GM23338 (cell line): ENCODE measurements at places on chromosomes 4 and X. TPM values are rescaled to one million over a fixed set of nuclear protein-coding genes. Genes with fewer than 3 reads are reported as not detected.
A peak's percentile ranks its signal among the peaks of the same experiment; 100 is the strongest.

DNA sequence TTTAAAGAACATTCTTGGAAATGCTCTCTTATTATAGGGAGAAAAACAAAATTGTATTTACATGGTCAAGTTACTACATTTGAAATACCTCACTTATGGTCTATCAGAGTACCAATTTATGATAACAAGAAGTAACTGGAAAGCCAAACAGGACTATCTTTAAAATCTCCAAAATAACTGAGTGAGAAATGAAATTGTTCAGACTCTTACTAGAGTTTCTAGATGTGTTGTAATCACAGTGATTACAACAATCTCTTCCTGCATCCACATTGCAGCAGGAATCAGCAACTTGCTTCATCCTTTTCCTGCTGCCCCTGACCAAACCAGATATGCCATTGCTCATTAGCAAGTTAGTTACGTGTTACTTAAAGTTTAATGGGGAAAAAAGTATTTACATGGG is 245.2 kb upstream of the SMIM31 start:
- no peaks in the 10 kb centered on the region for H3K27me3 ChIP-seq
- peaks cover 12% of the 10 kb centered on the region for H3K4me1 ChIP-seq
- DNase-seq = no peak
- H3K27ac ChIP-seq = no peak overlapping the region

Gene ARHGAP36
- total RNA-seq = 0.21 TPM in 1 of 2 replicates, not detected in the other

DNA sequence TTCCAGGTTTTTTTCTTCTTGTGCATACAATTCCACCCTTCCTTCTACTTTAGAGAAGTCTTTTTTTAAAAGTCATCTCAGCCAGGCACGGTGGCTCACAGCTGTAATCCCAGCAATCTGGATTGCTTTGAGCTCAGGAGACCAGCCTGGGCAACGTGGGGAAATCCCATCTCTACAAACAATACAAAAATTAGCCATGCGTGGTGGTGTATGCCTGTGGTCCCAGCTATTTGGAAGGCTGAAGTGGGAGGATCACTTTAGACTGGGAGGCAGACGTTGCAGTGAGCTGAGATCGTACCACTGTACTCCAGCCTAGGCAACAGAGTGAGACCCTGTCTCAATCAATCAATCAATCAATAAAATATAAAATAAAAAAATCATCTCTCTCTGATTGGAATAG is 14.8 kb downstream of the ELOVL6 start:
- no peak for DNase-seq
- H3K36me3 ChIP-seq = peaks cover 11% of the 10 kb centered on the region
- no peaks in the 10 kb centered on the region for H3K27me3 ChIP-seq
- H3K4me1 ChIP-seq = peaks cover 20% of the 10 kb centered on the region
- H3K4me3 ChIP-seq = no peak overlapping the region
- H3K27ac ChIP-seq = no peak overlapping the region

Gene PCYT1B
- 14.6 and 16.5 TPM in 2 replicates for total RNA-seq

DNA sequence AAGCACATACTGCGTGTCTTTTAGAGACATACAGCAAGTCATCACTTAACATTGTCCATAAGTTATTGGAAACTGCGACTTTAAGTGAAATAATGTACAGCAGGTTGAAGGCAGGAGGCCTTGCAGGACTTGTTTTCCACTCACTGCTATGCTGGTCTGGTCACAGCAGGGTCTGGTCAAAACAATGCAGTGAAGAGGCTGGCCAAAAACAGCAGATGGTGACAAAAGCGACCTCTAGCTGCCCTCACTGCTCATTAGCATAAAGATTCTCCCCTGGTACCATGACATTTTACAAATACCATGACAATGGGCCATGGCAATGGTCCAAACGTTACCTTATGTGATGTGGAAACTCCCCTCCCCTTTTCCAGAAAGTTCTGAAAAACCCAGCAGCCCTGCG is 1283.6 kb downstream of the FSTL5 start:
- no peaks in the 10 kb centered on the region for H3K36me3 ChIP-seq
- no peaks in the 10 kb centered on the region for H3K4me1 ChIP-seq
- H3K27ac ChIP-seq = no peak overlapping the region
- H3K27me3 ChIP-seq = no peaks in the 10 kb centered on the region
- no peak for DNase-seq
- no peak overlapping the region for H3K4me3 ChIP-seq

DNA sequence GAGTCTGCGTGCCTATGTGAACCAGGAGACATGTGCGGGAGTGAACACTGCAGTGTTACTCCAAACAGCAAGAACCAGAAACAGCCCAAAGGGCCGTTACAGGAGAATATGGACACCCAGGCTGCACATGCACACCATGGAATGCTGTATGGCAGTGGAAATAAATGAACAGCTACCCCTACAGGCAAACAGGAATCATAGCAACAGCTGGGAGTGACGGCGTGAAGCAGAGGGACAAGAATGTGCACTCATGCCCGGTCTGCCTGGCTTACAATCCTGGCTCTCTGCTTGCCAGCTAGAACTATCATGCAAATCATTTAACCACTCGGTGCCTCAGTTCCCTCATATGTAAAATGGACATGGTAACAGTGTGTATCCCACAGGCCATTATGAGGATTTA is 16.6 kb downstream of the GPKOW start:
- no peak overlapping the region for H3K27ac ChIP-seq
- H3K4me3 ChIP-seq = no peak overlapping the region
- no peaks in the 10 kb centered on the region for H3K4me1 ChIP-seq
- H3K36me3 ChIP-seq = no peaks in the 10 kb centered on the region

Gene SSX4B
- 0.19 TPM in 1 of 2 replicates, not detected in the other for total RNA-seq

GRCh38 chr4:155491336-155492120 is 114.8 kb upstream of the MAP9 start:
- DNase-seq = no peak
- H3K27ac ChIP-seq = no peak overlapping the region
- H3K4me3 ChIP-seq = no peak overlapping the region
- no peaks in the 10 kb centered on the region for H3K4me1 ChIP-seq
- no peaks in the 10 kb centered on the region for H3K36me3 ChIP-seq

DNA sequence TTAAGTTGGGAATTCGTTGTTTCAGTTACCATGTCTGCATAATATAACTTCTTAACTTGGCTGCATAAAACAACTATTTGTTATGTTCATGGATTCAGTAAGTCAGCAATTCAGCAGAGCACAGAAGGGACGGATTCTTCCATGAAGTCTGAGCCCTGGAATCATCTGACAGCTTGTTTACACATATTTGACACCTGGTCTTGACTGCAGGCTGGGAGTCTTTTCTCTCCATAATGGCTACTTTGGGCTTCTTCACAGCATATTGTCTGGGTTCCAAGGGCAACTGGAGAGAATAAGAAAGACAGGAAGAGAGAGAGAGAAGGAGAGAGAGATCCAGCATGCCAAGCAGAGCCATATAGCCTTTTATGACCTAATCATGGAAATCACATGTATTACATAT is 23.1 kb downstream of the CENPC start:
- H3K27ac ChIP-seq = no peak overlapping the region
- no peaks in the 10 kb centered on the region; the same call in 1 of the 2 replicates for H3K36me3 ChIP-seq
- DNase-seq = no peak

DNA sequence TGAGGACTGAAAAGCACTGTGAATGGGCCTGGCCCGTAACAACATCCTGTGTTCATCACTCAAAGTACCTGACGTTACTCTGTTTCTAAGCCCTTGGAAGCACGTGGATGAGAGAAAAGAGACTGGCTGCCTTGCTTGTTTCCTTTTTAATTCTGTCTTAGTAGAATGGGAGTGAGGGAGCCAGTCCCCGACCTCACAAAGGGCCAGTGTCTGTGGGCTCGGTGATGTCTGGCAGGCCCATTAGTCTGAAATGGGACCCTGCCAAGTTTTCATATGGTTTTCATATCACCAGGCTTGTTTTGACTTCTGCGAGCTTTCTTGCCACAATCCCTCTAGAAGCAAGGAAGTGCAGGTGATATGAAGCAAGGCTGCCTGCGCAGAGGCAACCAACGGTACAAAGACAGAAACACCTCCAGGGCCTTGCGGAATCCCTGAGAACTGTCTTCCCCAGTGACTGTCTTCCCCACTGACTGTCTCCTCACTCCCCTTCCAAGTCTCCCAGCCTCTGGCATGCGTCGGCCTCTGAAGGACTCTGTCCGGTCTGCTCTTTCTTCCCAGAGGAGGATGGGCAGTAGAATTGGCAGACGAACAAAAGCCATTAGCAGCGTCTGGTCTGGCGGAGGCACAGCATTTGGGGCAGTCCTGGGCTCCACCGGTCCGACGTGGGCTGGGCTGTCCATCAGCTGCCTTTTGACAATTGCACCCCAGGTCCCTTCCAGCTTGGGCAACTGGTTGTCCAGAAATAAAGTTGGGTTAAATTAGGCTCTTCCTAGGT is 20.2 kb upstream of the RASL11B start:
- no peak overlapping the region for H3K4me3 ChIP-seq
- H3K27ac ChIP-seq = no peak overlapping the region
- DNase-seq = no peak
- H3K36me3 ChIP-seq = no peaks in the 10 kb centered on the region
- H3K4me1 ChIP-seq = peaks cover 29% of the 10 kb centered on the region
- H3K27me3 ChIP-seq = no peaks in the 10 kb centered on the region

Gene FRG2
- total RNA-seq = not detected in 2 replicates

DNA sequence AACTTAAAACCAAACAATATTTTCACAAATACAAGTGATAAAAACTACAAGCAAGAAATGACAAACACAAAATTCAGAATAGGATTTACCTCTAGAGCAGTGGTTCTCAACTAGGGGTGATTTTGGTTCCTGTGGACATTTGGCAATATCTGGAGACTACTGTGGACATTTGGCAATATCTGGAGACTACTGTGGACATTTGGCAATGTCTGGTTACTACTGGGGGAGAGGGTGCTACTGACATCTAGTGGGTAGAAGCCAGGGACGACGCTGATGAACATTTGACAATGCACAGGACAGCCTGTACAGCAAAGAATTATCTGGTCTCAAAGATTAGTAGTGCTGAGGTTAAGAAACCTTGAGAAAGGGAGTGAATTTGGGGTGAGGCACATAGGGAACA is 169.8 kb downstream of the CLCN4 start:
- DNase-seq = no peak
- H3K36me3 ChIP-seq = no peaks in the 10 kb centered on the region
- H3K4me1 ChIP-seq = no peaks in the 10 kb centered on the region; the same call in 1 of the 2 replicates
- H3K27me3 ChIP-seq = no peaks in the 10 kb centered on the region

- no peak overlapping the region for H3K4me3 ChIP-seq
- no peak for DNase-seq
- H3K27ac ChIP-seq = no peak overlapping the region
Observed at GRCh38 chr4:53572600-53572994, 18.7 kb downstream of the LNX1 start.

Gene NIPAL1
- 8.2 and 9.2 TPM in 2 replicates for total RNA-seq

GRCh38 chrX:74160816-74161215 is 143.2 kb upstream of the ZCCHC13 start:
- no peaks in the 10 kb centered on the region for H3K4me1 ChIP-seq
- no peak overlapping the region for H3K27ac ChIP-seq
- no peaks in the 10 kb centered on the region for H3K27me3 ChIP-seq
- DNase-seq = no peak
- H3K36me3 ChIP-seq = no peaks in the 10 kb centered on the region
- H3K4me3 ChIP-seq = no peak overlapping the region

- no peaks in the 10 kb centered on the region for H3K36me3 ChIP-seq
- H3K4me3 ChIP-seq = no peak overlapping the region
- no peak for DNase-seq
- peaks cover 3% of the 10 kb centered on the region; the same call in 1 of the 2 replicates for H3K4me1 ChIP-seq
- H3K27ac ChIP-seq = peak overlapping the region; percentile 45; the same call in 1 of the 2 replicates
Observed at GRCh38 chrX:56803850-56804681, 75.0 kb downstream of the NBDY start.

GRCh38 chr4:112094330-112094729 is 50.9 kb upstream of the FAM241A start:
- H3K27ac ChIP-seq = no peak overlapping the region
- H3K4me3 ChIP-seq = no peak overlapping the region
- no peaks in the 10 kb centered on the region for H3K4me1 ChIP-seq
- H3K27me3 ChIP-seq = no peaks in the 10 kb centered on the region

GRCh38 chr4:26061248-26061986 is 147.4 kb downstream of the SMIM20 start:
- no peaks in the 10 kb centered on the region for H3K4me1 ChIP-seq
- no peaks in the 10 kb centered on the region for H3K36me3 ChIP-seq
- no peak overlapping the region for H3K4me3 ChIP-seq
- DNase-seq = peak; percentile 85
- no peaks in the 10 kb centered on the region for H3K27me3 ChIP-seq
- no peak overlapping the region for H3K27ac ChIP-seq
